Right hindlimb (tissue), 1 donor: ENCODE measurements at places on chromosomes 7 and 10.

DNA sequence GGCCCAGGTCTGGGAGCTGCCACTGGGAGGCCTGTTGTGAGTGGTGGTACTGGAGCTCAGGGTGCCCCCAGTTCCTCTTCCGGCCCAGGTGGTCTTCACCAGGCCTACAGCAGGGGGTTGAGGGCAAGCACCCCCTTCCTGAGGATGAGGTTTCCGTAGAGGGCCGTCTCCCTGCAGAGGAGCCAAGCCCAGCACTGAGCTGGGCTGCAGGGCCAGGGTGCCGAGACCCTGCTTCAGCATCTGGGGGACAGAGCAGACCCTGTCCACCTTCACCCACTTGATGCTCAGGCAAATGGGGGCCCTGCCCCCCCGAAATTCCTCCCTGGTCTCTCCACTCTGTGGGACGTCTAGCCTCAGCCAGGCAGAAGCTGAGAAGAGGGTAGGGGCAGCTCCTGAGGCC lies 2.6 kb downstream of the FUOM start:
- DNase-seq: no peak

- no peak for DNase-seq
These were observed 339.8 kb downstream of the PARD3 start for GRCh38 chr10:34475274-34475646.

DNA sequence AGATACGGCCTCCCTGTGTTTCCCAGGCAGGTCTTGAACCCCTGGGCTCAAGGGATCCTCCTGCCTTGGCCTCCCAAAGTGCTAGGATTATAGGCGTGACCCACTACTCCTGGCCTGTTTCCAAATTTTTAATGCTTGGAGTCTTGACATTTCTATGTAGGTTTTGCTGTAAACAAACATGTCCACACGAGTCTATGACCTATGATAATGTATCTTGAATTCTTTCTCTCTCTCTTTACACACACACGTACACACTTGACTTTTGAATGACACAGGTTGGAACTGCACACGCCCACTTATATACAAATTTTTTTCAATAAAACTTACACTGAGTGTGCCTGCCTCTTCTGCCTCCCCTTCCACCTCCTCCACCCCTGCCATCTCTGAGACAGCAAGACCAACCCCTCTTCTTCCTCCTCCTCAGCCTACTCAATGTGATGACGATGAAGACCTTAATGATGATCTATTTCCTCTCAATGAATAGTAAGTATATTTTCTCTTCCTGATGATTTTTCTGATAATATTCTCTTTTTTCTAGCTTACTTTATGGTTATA lies 44.1 kb upstream of the LAMB1 start:
- DNase-seq: no peak

GRCh38 chr7:107694386-107694785 lies 33.8 kb downstream of the SLC26A4 start:
- peak; percentile 67 for DNase-seq

GRCh38 chr10:127579640-127580039 lies 30.5 kb downstream of the NPS start:
- DNase-seq: no peak

- no peak for DNase-seq
These were observed 379.7 kb downstream of the PHTF2 start for GRCh38 chr7:78178319-78178718.

DNA sequence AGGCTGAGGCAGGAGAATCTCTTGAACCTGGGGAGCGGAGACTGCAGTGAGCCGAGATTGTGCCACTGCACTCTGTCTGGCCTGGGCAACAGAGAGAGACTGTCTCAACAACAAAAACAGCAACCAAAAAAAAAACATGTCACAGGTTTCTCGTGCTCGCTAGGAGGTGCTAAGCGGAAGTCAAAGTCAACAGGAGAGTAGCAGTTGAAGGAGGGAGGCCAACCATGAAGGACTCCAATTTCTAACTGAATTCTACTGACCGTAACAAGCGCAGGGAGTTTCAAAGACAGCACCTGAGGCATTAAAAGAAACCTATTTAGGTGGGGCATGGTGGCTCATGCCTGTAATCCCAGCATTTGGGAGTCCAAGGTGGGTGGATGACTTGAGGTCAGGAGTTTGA lies 19.4 kb downstream of the KIN start:
- no peak for DNase-seq

- DNase-seq: peak; percentile 74
These were observed 106.7 kb downstream of the TNS3 start for GRCh38 chr7:47474937-47475879.

DNA sequence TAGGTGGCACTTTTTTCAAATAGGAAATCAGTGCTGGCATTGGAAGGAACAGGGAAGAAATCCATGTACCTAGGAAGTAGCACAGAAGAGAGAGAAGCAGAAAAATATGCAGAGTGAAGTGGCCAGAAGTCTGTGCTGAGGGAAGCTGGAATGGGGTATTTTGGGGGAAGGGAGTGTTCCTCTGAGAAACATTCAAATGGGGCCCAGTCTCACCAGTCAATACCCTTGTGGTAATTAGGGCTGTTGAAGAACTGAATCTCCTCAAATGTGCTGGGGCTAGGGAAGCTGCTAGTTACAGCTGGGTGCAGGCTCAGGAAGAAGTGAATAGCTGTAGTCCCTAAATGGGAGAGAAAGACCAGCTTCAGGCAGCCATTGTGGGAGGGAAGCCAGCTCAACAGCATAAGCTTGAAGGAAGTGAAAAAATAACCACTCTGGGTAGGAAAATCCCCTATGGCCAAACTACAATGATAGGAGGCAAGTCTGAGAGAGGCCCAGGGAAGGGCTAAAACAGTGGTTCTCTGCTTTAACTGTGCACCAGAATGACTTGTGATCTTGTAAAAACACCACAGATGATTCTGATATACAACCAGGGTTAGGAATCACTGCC lies 7.6 kb downstream of the NDST2 start:
- no peak for DNase-seq

GRCh38 chr10:15166325-15166724 lies 2.2 kb downstream of the NMT2 start:
- DNase-seq: no peak

- peak; percentile 35 for DNase-seq
These were observed 31.9 kb upstream of the GUSB start for GRCh38 chr7:66013938-66014337.

DNA sequence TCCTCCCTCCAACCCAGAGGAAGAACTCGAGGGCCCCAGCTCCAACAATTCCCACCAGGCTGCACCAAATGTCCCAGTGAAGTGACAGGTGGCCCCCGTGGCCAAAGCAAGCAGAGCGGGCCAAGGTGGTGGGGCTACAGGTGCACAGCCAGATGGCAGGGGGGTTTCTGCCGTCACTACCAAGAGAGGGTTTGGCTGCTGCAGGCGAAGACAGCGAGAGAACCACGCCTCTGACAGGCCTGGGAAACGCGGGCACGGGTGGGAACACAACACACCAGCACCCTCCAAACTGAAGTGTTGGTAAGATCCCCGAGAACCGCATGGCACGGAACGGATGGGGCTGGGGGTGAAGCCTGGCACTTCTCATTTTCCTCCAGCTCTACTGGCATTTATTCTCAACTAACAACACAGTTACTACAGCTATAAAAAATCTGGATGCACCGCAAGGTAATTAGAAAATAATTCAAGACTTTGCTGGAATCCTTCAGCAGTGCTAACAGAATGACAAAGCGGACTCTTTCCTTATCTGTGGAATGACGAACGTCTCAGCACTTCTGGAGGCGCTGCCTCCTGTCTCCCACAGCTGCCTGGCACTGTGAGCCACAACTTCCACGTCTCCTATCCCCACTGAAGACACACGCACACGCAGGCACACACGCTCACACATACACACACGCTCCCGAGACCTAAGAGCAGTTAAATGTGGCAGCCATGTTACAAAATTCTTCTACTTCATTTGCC lies 167.9 kb downstream of the TCERG1L start:
- no peak for DNase-seq

DNA sequence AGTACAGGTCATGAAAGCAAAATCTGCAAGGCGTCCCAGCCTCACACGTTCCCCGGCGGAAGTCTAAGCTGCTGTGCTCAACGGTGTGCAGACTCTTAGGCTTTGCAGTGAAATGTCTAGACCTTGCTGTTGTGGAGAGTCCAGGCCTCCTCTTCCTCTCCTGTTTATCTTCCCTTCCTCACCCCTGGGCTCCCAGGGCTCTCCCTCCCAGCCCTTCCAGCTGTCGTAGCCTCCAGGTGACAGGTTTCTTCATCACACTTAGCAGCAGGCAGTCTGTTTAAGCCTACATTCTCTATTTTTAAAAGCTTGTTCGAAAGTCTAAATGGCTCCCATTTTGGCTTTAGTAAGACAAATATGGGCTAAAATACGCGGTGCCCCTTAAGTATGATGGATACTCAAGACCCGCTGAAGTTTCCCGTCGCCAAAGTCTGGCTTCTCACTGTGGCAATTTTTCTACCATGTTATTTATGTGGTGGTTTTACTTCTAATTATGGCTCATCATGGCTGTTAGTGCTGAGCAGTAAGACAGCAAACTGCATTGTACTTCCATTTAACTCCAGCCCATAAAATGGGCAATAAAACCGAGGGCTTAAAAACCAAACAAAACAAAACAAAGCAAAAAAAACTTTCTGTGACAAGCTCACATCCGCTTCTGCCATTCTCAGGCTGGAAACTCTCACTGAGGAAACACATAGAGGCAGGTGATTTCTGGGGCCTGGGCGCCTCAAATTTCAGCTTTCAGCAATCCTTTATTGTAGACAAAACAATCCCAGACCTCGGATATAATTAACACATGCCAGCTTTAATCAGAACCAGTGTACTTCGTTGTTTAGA lies 243.2 kb downstream of the SNX10 start:
- no peak for DNase-seq

DNA sequence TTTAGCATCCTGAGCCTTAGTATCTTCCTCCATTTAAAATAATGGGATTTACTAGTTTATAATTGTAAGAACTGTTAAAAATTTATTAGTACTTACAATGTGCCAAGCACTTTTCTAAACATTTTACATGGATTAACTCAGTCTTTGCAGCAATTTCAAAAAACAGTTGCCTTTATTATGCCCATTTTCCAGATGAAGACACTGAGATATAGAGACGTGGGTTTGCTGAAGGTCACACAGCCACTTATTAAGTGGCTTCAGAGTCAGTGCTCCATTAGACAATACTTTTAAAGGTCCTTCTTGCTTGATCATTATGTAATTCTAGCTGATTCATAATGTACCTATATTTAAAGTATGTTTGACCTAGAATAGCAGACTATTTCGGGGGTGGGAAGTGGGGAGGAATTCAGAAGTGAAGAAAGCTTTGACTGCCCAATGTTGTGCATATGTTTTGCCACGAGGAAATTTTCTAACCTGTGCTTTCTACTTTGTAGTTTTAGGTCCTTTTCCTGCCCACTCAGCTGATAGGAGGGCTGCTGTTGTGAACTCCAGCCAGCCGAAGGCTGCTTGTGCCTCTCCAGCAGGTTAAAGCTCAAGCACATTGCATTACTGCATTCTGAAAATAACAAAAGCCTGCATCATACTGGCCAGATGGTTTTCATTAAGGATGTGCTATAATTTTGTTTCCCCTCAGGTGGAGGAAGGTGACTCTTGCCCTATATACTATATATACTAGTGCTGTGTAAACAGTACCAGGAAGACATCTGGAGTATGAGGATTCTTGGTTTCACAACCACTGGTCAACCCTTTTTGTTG lies 4.3 kb downstream of the PLEKHA8 start:
- DNase-seq: no peak

- no peak for DNase-seq
These were observed 417.1 kb downstream of the SUGCT start for GRCh38 chr7:40551685-40552576.

DNA sequence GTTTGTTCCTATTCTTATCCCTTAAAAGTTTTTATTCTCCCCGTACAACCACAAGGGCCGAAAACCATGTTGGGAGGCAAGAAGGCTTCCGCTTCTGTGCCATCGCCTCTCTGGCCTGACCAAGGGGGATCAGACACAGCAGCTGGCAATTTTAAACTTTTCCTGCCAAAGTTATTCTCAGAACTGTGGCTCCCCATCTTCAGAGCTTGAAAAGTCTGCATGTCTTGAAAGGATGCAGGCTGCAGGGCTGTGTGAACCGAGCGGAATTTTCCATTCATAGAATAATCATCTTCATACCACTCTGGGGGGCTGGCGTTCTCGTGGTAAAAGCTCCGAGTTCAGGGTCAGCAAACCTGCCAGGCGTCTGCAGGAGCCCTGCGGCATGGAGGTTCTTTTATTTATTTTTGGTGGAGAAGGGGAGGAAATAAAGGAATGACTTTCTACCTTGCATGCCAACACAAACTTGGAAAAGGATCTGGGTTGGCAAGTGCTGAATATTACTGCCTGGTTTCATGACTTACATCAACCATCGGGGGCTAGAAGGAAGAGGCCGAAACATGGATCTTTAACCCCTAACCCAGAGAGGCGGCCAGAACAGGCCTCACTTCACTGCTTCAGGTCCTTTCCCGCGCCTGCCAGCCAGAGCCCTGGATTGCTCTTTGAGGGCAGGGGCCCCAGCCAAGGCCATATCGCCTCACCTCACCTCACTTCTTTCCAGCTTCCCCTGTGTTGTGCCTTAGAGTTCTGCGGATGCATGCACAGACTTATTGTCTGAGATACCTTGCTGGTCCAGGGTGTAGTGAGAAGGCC lies 3.0 kb upstream of the NANOS1 start:
- peak; percentile 35 for DNase-seq

- no peak for DNase-seq
These were observed 68.5 kb downstream of the GNAT3 start for GRCh38 chr7:80443325-80443724.

- no peak for DNase-seq
These were observed 14.4 kb upstream of the SP4 start for GRCh38 chr7:21413502-21413901.

DNA sequence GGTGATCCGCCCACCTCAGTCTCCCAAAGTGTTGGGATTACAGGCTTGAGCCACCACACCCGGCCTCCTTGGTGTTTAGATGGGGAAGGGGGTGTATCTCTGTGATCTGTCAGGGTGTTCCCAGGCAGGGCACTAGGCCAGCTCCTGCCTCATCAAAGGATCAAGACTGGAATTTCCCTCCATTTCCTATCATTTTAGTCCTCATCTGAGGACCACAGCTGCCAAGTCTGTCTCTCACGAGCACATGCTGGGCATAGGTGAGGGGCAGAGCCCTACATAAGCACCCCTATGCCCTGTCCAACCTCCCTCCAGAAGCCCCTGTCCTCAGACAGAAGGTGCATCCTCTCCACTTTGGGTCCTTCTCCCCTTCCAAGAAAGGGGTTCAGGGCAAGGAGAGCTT lies 19.5 kb downstream of the TRIM56 start:
- DNase-seq: no peak

DNA sequence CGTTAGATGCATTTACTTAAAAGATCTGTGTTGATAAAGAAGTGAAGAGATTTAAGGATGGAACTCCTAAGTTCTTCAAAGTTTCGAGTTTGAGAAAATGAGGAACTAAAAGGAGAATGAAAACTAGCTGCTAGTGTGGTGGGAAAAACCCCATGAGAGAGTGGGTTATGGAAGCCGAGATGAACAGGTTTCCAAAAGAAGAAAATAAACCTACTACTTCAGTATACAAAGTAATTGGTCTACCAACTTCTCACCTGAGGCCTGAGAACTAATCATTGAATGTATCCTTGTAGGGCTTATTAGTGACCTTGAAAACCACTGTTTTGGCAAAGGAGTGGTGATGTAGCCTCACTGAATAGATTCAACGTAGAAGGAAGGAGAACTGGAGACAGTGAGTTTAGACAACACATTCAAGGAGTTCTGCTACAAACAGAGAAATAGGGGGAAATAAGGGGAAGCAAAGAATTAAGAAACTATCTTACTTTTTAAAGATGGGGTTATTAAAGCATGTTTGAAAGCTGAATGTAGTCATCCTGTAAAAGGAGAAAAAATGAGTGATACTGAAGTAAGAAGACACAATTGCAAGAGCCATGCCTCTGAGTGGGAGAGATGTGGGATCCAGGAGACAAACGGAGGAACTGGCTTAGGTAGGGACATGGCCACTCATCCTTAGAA lies 50.8 kb downstream of the CH25H start:
- no peak for DNase-seq

GRCh38 chr10:109835257-109835656 lies 88.1 kb downstream of the XPNPEP1 start:
- DNase-seq: no peak
